ENCODE measurements at places on chromosomes 12 and 14.
A peak's percentile ranks its signal among the peaks of the same experiment; 100 is the strongest.

DNA sequence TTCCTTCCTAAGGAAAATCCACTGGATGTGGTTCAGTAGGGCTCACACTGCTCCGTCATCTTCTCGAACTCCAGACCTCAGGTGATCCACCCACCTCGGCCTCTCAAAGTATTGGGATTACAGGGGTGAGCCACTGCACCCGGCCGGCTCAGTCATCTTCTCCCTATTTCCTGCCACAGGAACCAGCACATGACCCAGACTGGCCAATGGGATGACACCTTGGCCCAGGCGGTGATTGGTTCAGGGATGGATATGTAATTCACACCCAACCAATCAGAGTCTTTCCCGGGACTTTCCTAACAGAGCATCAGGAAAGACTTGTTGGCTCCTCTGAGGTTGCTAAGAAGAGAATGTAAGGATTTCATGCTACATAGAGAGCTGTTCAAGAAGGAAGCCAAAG lies 19.2 kb upstream of the C12orf76 start:
- DNase-seq: no peak

- DNase-seq: no peak
Observed at GRCh38 chr12:14238221-14238792, 127.2 kb upstream of the ATF7IP start.

GRCh38 chr12:1819571-1819970 lies 794 bp upstream of the LRTM2 start:
- DNase-seq: no peak

DNA sequence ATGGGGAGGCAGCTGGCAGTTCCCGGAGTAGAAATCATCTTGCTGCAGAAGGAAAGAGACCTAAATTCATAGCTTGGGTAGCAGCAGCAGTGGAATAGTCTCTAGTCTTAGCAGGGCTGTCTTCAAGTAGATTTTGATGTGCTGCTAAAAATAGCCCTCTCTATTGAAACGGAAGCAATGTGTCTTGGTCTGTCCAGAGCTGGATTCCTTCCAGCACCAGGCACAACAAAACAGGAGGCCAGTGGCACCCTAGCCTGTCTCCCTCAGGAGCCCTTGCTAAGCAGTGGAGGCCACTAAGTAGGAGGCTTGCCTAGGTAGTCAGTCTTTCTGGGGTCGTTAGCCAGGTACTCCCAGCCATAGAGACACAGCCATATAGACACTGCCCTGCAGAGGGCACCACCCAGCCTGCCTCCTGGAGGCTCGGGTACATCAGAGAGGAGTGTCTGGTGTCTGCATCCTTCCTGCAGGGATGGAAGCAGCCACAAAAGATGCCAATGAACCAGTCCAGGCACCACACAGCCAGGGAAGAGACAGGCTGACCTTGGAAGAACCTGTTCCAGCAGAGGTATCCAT lies 97.5 kb downstream of the CRACR2A start:
- DNase-seq: no peak

DNA sequence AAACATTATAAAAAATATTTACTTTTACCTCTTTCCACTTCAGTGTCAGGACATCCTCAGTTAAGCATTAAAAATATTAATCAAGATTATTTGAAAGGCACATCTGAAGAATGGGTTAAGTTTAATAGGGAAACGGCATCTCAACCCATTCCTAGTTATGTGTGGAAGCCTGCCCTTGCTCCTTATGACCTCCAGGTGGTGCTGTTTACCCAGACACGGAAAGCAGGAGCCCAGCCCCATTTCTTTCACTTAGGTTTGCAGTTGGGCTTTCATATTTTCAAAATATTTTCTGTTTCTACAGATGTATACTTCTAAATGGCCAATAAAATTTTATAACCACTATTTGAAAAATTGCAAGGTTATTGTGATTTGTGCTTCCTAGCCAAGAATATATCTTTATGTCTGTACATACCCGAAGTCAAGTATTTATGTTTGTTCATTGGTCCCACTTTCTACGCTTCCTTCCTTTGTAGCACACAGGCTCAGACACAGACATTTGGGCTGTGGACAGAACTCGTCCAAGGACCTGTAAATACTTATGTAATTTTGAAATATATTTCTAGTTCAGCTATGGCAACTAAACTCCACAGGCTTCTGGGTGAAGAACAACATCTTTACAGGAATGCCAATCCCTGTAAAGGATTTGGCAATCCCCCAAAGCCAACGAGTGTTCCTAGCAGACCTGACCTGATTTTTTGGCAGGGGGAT lies 247.1 kb downstream of the AKAP6 start:
- peak; percentile 19 for DNase-seq

- no peak for DNase-seq
Observed at GRCh38 chr12:62305778-62306177, 45.6 kb downstream of the USP15 start.

DNA sequence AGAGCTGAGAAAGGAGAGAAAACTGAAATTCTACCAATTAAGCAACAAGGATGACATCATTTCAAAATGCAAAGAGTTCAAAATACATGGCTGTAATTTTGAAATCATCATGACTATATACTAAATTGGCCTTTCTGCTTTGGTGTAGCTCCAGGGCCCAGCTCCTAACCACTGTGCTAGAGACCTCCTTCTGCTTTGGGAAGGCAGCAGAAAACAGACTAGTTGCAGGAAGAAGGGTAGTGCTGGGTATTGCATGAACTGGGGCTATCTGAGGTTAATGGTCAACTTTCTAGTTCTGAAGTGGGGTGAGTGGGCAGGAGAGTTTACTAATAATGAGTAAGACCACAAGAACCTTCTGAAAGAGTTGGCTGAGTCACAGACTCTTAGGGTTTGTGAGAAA lies 66.2 kb downstream of the PTGER2 start:
- no peak for DNase-seq

DNA sequence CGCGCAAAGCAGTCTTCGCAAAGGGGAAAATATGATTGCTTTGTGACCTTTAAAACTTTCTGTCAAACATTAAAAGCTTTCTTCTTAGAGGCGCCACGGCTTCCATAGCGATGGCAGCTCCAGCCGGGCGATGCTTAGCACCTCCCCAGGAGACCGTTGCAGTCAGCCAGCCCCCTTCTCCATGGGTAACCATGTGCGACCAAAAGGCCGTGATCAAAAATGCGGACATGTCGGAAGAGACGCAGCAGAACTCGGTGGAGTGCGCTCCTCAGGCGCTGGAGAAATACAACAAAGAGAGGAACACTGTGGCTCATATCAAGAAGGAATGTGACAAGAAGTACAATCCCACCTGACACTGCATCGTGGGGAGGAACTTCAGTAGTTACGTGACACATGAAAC lies 12.7 kb upstream of the STON2 start:
- DNase-seq: no peak

- DNase-seq: no peak
Observed at GRCh38 chr12:21476949-21477348, 24.5 kb downstream of the RECQL start.

DNA sequence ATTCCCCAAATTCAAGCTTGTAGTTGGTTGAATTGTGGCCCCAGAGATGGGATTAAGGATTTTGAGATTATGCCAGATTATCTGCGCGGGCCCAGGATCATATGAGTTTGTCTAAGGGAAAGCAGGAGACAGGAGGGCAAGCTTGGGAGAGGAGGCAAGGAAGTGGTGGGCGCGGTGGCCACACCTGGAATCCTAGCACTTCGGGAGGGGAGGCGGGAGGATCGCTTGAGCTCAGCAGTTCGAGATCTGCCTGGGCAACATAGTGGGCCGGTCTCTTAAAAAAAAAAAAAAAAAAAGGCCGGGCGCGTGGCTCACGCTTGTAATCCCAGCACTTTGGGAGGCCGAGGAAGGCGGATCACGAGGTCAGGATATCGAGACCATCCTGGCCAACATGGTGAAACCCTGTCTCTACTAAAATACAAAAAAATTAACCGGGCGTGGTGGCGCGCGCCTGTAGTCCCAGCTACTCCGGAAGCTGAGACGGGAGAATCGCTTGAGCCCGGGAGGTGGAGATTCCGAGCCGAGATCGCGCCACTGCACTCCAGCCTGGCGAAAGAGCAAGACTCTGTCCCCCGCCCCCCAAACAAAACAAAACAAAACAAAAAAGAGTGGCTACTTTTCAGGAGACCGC lies 881 bp upstream of the PUS1 start:
- no peak for DNase-seq

- DNase-seq: peak; percentile 43
Observed at GRCh38 chr12:121697093-121697698, 15.4 kb upstream of the TMEM120B start.

DNA sequence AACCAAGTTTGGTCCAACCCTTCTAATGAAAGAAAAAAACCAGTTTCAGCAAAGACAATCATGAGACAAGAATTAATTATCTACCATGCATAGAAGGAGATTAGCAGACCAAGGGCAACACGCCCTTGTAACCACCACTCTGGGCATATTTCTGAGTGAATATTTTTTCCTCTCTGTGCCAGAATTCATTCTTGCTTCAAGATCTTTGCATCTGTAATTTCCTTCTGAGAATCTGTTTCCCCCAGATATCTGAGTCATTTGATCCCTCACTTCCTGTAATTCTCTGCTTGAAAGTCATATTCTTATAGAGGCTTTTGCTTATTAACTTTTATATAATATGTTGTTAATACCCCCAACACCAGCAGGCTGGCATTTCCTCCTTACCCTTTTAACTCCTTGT lies 243.7 kb downstream of the SLC16A7 start:
- no peak for DNase-seq

DNA sequence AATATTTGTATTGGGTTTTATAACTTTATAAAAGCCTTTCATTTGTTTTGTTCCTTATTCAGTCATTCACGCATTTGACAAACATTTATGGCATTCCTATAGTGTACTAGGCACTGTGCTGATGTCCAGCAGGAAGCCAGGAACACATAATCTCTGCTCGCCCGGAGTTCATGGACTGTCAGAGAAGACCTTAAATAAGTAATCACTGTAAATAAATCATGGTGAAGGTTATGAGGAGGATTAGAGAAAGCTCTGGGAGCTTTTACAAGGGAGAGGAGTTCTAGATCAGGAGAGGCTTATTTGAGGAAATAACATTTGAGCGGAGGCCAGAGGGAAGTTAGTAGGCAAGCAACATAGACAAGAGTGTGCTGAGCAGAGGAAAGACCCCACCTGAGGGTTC lies 1.4 kb upstream of the RDH11 start:
- DNase-seq: no peak

- DNase-seq: no peak
Observed at GRCh38 chr14:100614803-100615202, 27.6 kb upstream of the BEGAIN start.

DNA sequence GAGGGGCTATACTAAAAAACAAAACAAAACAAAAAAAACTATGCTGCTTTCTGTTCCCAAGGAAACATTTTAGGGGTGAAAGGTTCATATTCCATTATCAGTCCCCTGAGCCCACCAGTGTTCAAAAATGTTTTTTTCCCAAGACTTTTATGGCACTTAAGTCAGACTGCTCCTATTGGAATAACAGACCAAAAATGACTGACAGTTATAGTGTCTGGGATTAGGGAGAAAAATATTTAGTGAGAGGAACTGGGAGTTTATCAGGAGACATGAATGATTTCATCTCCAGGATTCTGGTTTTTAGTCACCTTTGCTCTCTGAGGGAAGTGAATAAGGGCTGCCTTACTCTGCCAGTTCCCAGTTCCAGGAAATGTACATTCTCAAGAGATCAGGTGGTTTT lies 68.0 kb downstream of the PDE3A start:
- no peak for DNase-seq

- no peak for DNase-seq
Observed at GRCh38 chr12:52305921-52306705, 14.8 kb upstream of the KRT81 start.

DNA sequence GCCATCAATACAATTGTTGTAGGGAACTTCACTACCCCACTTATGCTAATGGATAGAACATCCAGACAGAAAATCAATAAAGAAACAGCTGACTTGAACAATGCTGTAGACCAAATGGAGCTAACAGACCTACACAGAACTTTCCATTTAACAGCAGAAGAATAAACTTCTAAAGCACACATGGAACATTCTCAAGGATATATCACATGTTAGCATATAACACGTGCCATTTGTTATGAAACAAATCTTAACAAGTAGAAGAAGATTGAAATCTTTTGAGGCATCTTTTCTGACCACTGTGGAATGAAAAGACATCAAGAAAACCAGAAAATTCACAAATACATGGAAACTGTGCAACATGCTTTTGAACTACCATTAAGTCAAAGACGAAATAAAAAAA lies 62.5 kb upstream of the RNU6-8 start:
- no peak for DNase-seq

- no peak for DNase-seq
Observed at GRCh38 chr14:94615823-94616570, 3.8 kb downstream of the SERPINA3 start.

GRCh38 chr12:14514154-14514842 lies 53.4 kb downstream of the PLBD1 start:
- DNase-seq: no peak

DNA sequence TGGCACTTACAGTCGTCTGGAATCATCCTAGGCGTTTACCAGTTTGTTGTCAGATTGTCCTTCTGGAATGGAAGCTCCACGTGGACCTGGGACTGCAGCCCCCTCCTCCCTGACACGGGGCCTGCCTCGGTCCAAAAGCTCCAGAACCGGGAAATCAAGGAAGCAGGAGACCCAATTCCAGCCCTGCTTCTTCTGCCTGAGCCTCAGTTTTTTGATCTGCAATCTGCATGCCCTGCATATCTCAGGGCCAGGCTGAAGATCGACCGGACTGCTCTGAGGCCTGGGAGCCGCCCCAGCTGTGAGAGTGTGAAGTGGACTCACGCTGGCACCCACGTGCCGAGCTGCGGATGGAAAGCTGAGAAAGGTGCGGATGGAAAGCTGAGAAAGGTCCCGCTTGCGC lies 98.6 kb downstream of the SETD3 start:
- DNase-seq: no peak

DNA sequence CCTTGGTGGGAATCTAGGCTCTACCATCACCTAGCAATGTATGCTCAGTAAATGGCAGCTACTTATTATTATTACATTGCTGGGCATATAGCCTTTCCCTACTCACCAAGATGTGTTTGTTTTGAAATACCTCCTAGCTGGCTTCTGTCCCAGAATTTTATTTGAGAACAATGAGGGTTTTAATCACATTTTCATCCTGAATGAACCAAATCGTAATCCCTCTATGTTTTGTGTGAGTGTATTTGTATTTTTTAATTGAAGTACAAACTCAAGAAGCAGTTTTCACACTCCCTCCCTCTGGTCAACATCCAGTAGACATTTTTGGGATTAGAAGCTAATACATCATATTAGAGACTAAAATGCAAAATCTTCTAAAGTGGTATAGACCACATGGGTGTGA lies 7.6 kb downstream of the SLC7A8 start:
- no peak for DNase-seq

GRCh38 chr12:118655588-118655987 lies 279.2 kb downstream of the SUDS3 start:
- no peak for DNase-seq

DNA sequence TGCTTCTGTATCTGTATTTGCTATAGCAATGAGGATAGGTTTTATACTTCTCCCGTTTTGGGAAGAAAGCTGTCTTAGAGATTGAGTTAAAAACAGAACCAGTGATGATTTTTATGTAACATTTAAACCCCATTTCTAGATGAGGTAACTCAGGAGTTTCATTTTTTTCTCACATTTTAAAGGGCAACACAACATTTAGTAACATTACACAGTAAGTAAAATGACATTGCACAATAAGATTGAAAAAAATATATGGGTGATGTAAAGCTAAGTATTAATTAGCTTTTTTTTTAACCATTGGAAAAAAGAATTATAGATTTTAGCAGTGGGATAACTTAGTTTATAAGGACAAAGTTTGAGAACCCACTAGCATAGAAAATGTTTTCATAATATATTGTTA lies 25.2 kb upstream of the SCFD1 start:
- no peak for DNase-seq

- no peak for DNase-seq
Observed at GRCh38 chr12:112524676-112525425, 106.1 kb downstream of the PTPN11 start.

GRCh38 chr12:71075743-71076142 lies 82.1 kb downstream of the TSPAN8 start:
- no peak for DNase-seq

All from cerebellar nuclear complex (tissue), 1 donor.